T-helper 17 cell (primary cell): ENCODE measurements at places on chromosomes 5 and 9.

DNA sequence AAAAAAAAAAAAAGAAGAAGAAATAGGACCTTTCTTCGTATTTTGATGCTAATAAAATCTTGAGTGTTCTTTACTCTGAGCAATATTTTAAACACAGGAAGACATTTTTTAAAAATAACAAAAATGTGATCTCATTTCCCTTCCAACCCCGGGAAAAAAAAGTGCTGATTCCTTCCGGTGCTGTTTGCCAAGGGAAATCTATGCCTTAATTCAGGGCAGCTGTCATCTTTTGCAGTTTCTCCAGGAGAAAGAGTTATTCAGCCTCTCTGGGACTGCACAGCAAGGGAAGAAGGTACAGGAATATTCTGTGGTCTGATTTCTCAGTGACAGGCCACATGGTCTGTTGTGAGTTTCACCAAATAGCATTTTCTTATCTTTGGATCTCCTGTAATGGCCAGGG, 291.9 kb upstream of the IRX1 start:
- no peaks in the 10 kb centered on the region for H3K27me3 ChIP-seq
- no peaks in the 10 kb centered on the region for H3K36me3 ChIP-seq
- no peak overlapping the region for H3K4me3 ChIP-seq

DNA sequence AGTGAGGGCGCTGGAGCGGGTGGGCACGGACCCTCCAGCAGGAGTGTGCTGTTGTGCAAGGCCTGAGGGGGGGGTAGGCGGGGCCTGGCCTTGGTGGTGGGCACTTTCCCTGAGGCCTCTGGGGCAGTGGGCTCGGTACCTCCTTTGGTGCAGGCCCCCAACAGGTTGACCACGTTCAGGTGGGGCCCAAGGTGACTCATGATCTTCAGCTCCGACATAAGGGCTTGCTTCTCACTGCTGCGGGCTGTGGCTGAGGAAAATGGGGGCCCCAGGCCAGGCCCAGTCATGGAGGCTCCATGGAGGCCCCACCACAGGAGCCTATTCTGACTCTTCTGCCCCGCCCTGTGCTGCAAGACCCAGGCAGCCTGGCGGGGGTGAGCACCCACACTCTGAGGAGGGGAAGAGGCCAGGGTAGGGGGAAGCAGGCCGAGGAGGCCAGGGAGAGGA, 31.5 kb downstream of the PDGFRB start:
- peaks cover 5% of the 10 kb centered on the region for H3K4me1 ChIP-seq
- no peak for DNase-seq
- H3K27ac ChIP-seq = no peak overlapping the region
- H3K4me3 ChIP-seq = no peak overlapping the region
- H3K27me3 ChIP-seq = peaks cover 8% of the 10 kb centered on the region

- no peaks in the 10 kb centered on the region for H3K27me3 ChIP-seq
- peaks cover 5% of the 10 kb centered on the region for H3K36me3 ChIP-seq
- H3K4me3 ChIP-seq = no peak overlapping the region
- no peak for DNase-seq
- no peak overlapping the region for H3K27ac ChIP-seq
These were observed 31.2 kb downstream of the NR3C1 start for GRCh38 chr5:143372187-143372829.

- no peak for DNase-seq
- peaks cover 12% of the 10 kb centered on the region for H3K4me1 ChIP-seq
- peaks cover 3% of the 10 kb centered on the region for H3K36me3 ChIP-seq
These were observed at the start of gene LHFPL2 for GRCh38 chr5:78648359-78649210. LHFPL2 (minus strand) TSS chr5:78648772; CDS start chr5:78510213, 138,559 bp downstream.

DNA sequence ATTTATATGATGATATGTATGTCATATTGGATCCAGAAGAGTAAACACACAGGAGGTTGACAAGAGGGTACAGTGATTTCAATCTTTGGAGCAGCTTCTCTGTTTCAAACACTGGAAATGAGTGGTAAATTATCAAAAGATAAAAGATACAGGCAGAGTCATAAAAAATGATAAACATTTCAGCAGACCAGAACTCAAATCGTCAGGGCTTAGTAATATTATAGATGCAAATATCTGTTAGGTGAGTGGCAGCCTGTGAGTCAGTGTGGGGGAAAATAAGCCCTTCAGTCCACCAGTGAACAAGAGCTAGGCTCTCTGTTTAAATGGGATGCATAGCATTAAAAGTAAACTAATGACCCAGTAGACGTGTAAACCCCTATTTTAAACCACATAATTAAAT, 1378.1 kb downstream of the EFNA5 start:
- no peak overlapping the region for H3K27ac ChIP-seq
- no peak for DNase-seq
- no peaks in the 10 kb centered on the region for H3K36me3 ChIP-seq

- peaks cover 13% of the 10 kb centered on the region for H3K27me3 ChIP-seq
- no peaks in the 10 kb centered on the region for H3K36me3 ChIP-seq
- H3K27ac ChIP-seq = no peak overlapping the region
- no peaks in the 10 kb centered on the region for H3K4me1 ChIP-seq
These were observed 191.9 kb upstream of the SEMA6A start for GRCh38 chr5:116766470-116766947.

DNA sequence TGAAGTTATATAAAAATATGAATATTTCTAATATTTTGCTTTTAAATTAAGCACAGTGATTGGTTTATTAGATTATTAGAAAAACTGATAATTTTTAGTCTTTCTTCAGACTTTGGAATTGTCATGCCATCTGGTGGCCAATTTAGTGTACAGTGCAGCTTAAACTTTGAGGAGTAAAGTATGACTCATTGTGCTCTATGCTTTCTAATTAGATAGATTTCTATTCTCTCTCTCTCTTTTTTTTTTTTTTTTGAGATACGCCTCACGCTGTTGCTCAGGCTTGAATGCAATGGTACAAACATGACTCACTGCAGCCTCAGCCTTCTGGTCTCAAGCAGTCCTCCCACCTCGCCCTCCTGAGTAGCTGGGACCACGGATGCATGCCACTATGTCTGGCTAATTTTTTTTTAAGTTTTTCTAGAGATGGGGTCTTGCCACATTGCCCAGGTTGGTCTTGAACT, 42.1 kb upstream of the GPR21 start:
- no peaks in the 10 kb centered on the region for H3K36me3 ChIP-seq
- DNase-seq = no peak
- peak overlapping the region; percentile 8 for H3K27ac ChIP-seq
- H3K27me3 ChIP-seq = no peaks in the 10 kb centered on the region
- no peak overlapping the region for H3K4me3 ChIP-seq
- no peaks in the 10 kb centered on the region for H3K4me1 ChIP-seq

DNA sequence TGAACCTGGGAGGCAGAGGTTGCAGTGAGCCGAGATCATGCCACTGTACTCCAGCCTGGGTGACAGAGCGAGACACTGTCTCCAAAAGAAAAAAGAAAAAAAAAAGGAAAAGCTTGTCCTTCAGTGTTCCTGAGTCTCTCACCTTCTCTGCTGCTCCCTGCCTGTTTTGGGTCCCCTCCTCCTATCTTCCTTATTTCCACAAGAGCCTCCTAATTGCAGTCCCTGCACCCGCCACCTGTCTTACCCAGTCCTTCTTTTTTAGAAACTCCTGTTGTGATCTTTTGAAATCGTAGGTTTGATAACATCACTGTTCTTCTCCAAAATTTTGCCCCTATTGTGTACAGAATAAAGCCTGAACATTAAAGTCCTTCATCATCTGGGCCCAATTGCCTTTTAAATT, 234.9 kb downstream of the SH3GL2 start:
- no peak overlapping the region for H3K4me3 ChIP-seq
- H3K27ac ChIP-seq = no peak overlapping the region
- H3K4me1 ChIP-seq = no peaks in the 10 kb centered on the region

GRCh38 chr5:116032991-116033390, 719 bp downstream of the ARL14EPL start:
- DNase-seq = no peak
- no peak overlapping the region for H3K27ac ChIP-seq
- H3K36me3 ChIP-seq = no peaks in the 10 kb centered on the region
- peaks cover 38% of the 10 kb centered on the region for H3K27me3 ChIP-seq
- H3K4me1 ChIP-seq = no peaks in the 10 kb centered on the region

DNA sequence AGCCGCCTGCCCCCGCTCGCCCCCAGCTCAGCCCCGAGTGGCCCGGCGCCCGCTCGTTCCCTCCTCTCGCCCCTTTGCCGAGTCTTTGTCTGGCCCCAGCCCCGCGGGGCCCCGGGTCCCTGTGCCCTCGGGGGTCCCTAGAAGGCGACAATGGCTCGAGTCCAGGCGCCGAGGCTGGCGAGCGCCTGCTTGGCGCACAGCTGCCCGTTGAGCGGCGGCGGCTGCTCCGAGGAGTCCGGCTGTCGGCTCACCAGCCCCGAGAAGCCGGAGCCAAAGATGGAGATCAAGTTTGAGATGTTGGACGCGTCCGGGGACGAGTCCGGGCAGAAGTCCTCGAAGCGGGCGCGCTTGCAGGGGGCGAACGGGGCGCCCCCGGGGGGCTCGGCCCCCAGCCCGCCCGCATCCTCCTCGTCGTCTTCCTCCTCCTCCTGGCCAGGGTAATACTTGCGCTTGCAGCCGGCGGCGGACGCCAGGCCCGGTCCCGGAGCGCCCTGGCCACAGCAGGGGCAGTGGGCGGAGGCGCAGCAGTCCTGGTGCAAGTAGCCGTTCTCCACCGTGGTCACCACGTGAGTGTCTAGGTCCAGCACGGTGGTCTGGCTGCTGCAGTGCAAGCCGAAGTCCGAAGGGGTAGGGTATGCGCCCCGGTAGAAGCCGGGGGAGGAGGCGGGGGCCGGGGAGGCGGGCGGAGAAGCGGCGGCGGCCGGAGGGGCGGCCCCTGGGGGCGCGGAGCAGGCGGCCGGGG, 1.2 kb downstream of the IER5L start:
- DNase-seq = no peak
- peak overlapping the region; percentile 91 for H3K4me3 ChIP-seq
- H3K4me1 ChIP-seq = peaks cover 8% of the 10 kb centered on the region
- H3K36me3 ChIP-seq = no peaks in the 10 kb centered on the region

DNA sequence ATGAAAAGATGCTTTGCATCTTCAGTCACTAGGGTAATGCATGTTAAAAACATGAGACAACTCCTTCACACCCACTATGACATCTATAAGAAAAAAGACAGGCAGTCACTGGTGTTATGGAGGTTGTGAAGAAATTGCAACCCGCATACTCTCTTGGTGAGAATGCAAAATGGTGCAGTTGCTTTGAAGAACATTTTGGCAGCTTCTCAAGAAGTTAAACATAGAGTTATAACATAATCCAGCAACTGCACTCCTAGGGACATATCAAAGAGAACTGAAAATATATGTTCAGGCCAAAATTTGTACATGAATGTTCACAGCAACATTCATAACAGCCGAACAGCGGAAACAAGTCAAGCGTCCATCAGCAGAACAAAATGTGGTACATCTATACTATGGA, 46.3 kb upstream of the TBC1D9B start:
- no peak for DNase-seq
- H3K27me3 ChIP-seq = no peaks in the 10 kb centered on the region
- peaks cover 2% of the 10 kb centered on the region for H3K4me1 ChIP-seq
- H3K4me3 ChIP-seq = no peak overlapping the region
- no peak overlapping the region for H3K27ac ChIP-seq
- H3K36me3 ChIP-seq = peaks cover 11% of the 10 kb centered on the region

GRCh38 chr9:136133959-136134484, 15.3 kb upstream of the TMEM250 start:
- H3K4me1 ChIP-seq = peaks cover 7% of the 10 kb centered on the region
- H3K27ac ChIP-seq = no peak overlapping the region
- H3K4me3 ChIP-seq = peak overlapping the region; percentile 90

DNA sequence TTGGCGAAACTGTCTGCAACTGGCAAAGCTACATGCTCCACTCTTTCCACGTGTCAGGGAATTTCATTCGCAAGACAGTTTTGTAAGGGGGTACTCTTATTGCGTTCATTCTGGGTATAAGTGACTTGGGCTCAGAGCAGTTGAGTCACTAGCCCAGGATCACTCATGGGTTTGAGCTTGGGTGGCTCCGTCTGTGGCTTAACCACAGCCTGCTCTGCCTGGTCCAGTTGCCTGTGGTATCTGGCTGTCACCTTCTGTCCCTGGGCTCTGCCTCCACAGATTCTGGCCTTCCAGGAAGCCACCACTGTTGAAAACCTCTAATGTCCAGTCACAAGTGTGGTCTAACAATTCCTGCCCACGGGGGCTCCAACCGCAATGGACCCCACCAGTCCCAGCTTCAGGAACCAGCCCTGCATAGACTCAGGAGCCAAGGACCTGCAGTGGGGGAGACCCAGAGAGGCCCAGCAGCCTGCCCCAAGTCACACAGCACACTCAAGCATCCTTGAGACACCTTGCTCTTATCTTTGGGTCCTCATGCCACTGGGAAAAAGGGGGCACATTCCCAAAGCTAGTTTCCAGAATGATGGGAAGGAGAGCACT, 10.4 kb downstream of the KIF12 start:
- no peak for DNase-seq
- peaks cover 38% of the 10 kb centered on the region for H3K27me3 ChIP-seq
- H3K4me3 ChIP-seq = no peak overlapping the region
- no peak overlapping the region for H3K27ac ChIP-seq
- no peaks in the 10 kb centered on the region for H3K4me1 ChIP-seq

DNA sequence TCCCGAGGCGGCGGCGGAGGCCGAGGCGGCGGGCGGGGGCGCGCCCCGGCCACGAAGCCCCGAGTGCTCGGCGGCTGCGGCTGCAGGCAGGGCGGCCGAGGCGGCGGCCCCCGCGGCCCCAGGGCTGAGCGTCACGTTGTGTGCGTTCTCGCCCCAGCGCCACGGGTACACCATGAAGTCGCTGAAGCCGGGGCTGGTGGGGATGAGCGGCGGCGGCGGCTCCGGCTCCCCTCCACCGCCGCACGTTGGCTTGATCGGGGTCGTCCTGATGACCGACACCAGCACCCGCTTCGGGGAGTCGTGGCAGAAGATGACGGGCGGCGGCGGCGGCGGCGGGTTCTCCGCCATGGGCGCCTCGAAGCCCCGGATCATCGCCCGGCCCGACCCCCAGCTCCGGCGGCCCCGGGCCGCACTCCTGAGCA, 498 bp downstream of the ZNF367 start:
- H3K4me1 ChIP-seq = peaks cover 27% of the 10 kb centered on the region
- no peaks in the 10 kb centered on the region for H3K27me3 ChIP-seq
- peak overlapping the region; percentile 88 for H3K4me3 ChIP-seq
- peak overlapping the region; percentile 87 for H3K27ac ChIP-seq
- no peak for DNase-seq
- no peaks in the 10 kb centered on the region for H3K36me3 ChIP-seq

DNA sequence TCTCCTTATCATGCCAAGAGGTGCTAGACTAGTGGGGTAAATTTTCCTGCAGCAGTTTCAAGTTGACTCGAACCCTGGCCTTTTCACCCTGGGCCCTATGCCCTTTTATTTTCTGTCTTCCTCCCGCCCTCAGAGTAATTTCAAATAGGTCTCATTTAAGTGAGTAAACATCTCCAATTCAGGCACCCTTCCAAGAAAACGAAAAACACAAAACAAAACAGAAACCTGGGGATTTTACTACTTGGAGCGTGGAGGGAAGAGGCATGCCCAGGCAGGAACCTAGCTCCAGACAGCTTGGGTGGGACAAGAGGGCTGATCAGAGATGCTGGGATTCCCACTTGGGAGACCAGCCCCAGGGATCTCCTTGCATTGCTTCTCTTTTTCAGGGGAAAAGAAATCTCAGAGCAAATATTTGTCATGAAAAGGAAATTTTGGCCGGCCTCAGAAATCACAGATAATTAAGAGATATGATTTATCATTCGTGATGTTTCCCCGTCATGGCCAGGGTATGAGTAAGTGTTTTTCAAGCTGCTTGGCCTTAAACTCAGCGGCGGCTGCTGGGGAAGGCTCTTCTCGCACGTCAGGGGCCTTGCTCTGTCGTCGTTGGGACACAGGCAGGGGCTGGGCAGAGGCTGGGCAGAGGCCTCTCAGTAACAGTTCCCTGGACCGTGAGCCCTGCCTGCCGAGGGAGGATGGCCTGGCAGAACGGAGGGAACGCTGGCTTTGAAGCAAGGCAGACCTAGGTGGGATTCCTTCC, 248.6 kb upstream of the KLF4 start:
- H3K36me3 ChIP-seq = no peaks in the 10 kb centered on the region
- no peak overlapping the region for H3K4me3 ChIP-seq
- DNase-seq = no peak
- peaks cover 9% of the 10 kb centered on the region for H3K27me3 ChIP-seq
- H3K27ac ChIP-seq = no peak overlapping the region
- H3K4me1 ChIP-seq = peaks cover 3% of the 10 kb centered on the region
